IPS DF 19.7 (cell line): ENCODE measurements at places on chromosomes 7 and 10.

- no peak for DNase-seq
These were observed 13.9 kb downstream of the VCL start for GRCh38 chr10:74011770-74012169.

DNA sequence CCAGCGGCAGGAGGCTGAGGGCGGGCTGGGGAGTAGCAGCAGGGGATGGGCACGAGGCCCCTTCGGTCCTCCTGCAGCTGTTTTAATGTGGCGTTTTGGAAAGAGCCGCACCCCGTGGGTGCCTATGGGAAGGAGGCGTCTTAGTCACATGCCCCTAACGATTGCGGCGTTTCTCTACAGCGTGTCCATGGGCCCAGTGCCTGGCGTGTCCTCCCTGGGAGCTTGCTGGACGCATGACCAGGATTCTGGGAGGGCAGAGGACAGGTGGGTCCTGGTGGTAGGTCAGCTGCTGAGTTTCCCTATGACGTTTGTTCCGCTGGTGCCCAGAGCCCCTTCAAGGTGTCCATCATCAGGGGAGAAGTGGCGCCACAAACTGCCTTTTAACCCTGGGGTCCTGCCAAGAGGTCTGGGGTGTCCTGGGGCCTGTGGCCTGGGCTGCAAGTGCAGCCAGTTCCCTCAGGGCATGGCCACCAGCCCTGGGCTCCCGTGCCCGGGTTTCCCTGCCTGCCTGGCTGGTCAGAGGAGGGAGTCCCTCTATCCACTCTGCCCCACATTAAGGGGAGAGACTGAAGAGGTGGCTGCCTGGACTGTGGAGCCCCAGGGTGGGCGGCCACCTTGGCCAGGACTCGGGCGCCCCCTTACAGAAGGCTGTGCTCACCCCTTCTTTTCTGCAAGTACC, 48.7 kb downstream of the PWWP2B start:
- DNase-seq: no peak

DNA sequence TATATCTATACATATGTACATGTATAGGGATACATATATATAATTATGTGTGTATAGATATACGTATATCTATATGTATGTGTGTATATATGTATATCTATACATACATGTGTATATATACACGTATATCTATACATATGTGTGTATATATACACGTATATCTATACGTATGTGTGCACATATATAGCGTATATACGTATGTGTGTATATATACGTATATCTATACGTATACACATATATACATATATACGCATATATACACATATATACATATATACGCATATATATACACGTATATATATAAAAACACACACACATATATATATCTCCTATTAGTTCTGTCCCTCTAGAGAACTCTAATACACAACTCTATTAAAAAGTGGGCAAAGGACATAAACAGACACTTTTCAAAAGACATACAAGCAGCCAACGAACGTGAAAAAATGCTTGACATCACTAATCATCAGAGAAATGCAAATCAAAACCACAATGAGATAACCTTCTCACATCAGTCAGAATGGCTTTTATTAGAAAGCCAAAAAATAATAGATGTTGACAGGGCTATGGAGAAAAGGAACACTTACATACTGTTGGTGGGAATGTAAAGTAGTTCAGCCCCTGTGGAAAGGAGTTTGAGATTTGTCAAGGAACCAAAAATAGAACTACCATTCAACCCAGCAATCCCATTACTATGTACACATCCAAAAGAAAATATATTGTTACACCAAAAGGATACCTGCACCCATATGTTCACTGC, 22.0 kb upstream of the TMEM120A start:
- no peak for DNase-seq

- no peak for DNase-seq
These were observed 164.9 kb upstream of the EEPD1 start for GRCh38 chr7:35988105-35988504.

DNA sequence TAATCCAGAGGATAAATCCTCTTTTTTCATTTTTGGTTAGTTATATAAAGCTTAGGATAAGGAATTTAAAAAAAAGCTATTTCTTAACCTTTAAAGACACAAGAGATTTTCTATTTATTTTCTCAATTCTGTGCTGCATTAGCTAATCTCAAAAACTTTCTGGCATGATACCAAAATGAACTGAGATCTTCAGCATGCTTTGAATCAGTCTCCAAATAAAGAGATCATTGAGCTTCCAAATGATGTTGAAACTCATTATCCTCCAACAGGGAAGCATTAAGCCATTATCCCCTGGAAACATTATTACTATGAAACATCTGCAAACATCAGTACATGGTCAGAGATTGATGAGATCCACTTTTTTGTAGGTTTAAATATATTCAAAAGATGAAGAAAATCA, 350.3 kb upstream of the TEX47 start:
- no peak for DNase-seq

DNA sequence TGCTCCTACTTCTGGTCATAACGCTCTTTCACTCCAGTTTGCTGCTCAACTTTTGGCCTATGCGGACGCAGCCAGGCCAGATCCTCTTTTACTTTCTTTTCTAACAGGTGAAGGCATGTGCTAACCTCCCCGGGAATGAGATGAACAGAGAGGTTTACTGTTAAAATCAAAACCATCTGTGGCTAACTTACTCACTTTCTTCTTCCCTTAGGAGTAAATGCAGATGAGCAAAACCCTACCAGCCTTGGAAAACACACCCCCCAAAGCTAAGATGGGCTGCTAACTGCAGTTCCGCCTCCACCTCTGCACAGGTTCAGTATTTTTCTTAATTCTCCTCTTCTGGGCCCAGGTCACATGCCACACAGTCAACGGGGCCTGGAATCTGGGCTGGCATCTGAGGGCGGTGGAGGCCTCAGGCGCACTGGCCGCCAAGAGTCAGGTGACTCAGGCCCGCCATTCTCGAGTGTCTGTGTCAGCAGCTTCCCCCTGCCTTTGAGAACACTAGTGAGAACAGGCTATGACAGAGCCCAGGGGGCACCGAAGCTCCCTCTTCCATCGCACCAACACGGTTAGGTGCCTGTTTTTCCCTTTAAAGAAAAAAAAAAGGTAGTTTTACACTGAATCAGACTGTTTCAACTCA, 11.1 kb downstream of the FAM53B start:
- DNase-seq: no peak

DNA sequence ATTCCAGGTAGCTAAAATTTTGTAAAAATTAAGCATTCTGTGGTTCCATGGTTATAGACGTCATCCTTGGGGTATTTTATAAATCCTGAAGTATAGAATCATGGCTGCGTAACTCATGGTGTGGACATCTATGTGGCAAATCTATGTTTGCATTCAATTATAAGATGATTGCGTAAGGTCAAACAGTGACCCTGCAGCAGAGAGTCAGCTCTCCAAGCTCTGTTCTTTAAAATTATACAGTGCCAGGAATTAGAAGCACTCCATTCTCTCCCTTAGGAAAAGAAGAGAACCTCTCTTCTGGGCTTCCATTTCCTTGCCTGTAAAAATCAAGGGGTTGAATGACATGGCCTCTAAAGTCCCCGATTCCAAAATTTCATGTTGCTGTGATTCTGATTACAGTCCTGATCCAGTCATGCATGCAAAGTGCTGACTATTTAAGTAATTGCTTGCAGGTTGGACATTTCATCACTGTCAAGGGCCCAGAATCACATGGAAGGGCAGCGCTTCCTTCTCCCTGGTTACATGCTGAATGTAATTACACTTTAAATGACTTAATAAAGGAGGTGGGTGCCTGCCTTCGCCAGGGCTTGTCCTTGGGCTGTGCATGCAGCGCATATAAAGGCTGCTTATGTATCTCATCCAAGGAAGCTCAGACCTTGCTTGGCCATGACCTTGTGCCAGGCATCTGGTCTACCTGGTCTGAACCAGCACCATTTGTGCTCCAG, 550.7 kb downstream of the TYW1 start:
- DNase-seq: no peak

DNA sequence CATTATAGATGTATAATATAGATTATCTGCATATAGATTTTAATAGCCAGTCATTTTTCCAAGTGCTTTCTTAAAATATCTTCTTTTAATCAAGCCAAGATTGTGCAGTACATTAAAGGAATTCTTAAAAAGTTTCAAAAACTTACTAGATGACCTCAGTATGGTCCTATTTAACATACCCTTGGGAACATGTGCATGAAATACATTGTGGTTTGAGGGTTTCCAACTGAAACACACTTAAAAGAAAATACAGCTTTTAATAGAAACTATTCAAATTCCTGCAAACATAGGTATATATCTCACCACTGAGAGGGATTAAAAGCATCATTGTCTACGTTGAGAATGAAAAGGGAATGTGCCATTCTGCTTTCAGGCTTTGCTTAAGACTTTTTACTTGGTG, 364.9 kb downstream of the SUGCT start:
- no peak for DNase-seq

DNA sequence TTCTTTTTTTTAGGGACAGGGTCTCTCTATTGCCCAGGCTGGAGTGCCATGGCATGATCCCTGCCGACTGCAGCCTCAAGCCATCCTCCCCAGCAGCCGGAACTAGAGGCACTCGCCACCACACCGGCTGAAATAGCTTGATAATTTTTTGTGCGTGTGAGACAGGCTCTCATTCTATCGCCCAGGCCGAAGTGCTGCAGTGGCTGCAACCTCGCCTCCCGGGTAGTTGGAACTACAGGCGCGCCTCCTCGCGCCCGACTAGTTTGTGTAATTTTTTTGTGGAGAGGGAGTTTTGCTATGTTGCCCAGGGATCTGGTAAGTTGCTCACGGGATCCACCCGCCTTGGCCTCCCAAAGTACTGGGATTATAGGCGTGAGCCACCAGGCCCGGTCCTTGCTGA, 1.9 kb downstream of the BUD23 start:
- DNase-seq: no peak

DNA sequence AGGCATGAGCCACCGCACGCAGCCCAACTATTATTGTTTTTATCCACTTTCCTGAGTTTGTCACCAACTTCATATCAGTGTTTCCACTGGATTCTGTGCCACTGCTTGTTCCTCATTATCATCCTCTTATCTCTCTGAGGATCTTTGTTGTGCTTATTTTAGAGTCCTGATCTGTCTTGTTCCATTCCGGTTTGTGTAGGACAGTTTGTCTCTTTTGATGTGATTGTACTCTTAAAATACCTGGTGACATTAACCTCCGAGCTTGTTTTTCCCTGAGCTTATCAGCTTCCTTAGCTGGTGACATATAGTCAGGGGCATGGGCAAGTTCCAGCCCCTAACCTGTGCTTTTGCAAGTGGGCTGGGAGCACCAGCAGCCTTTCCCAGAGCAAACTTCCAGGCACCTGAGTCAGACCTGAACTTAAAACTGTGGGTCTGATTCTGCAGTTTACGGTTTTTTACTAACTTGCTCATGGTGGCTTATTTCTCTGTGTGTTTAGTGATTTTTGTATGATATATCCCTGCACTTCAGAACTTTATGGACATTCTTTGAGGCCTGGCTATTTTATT, 23.1 kb upstream of the FMC1 start:
- no peak for DNase-seq

GRCh38 chr10:9427209-9427608, 1372.7 kb downstream of the GATA3 start:
- DNase-seq: no peak

DNA sequence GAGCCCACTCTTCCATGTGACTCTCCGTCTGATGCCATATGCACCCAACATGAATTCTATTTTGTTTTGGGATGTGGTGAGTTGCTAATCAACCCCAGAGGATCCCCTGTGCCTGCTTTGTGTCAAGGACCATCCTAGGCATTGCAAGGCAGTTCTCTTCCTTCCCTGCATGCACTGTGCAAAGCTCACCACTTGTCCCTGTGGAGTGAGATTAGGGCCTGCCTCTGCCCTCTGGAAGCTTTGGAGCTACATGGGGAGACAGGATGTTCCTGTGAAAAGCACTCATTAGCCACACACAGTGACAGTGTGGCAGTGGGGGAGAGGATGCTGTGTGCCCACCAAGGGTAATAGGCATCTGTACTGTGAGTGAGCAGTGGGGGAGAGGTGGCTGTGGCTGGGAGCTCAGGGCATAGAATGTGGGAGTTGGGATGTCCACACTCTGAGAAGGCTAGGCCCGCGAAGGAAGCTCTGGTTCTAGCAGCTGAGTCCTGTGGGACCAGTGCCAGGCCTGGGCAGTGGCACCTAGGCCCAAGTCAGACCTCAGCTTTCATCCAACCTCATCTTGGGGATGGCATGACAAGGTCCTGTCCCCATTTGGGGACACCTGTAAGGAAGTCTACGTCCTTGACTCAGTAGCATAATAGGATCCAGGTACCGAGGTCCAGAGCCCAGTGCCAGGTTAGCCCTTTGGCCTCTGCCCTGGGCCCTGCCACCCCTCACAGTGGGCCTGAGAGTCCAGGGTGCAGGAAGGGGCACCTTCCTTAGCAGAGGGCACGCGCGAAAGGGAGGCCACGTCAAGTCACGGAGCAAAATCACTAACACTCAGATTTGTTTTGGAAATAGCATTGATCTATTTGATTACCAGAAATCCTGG, 6.6 kb downstream of the ADRA2A start:
- no peak for DNase-seq

- no peak for DNase-seq
These were observed 67.0 kb upstream of the RHEB start for GRCh38 chr7:151586531-151587260.

DNA sequence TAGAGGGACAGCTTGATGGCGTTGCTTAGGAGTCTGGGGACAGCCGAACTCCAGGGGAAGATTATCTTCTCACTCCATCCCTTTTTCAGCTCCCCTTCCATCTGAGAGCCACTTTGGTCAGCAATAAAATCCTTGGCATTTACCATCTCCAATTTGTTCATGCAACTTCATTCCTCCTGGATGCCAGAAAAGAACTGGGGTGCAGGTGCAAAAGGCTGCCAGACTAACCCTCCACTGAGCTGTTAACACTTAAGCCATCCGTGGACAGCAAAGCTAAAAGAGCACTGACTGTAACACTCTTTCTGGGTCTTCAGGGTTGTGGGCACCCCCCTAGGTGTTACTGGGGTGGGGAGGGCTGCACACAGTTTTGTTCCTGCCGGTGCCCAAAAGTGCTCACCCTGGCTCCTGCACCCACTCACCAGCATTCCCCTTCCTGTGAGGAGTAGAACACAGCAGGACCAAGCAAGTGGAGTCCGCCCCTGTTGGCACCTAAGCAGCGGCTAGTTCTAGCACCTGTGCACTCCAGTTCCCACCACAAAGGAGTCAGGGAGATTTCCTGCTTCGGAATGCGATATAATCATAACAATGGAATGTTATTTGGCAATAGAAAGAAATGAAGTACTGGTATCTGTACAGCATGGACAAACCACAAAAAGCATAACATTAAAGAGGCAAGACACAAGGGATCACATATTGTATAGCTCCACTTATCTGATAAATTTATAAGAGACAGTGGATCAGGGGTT, 95.1 kb downstream of the NPY start:
- DNase-seq: no peak

DNA sequence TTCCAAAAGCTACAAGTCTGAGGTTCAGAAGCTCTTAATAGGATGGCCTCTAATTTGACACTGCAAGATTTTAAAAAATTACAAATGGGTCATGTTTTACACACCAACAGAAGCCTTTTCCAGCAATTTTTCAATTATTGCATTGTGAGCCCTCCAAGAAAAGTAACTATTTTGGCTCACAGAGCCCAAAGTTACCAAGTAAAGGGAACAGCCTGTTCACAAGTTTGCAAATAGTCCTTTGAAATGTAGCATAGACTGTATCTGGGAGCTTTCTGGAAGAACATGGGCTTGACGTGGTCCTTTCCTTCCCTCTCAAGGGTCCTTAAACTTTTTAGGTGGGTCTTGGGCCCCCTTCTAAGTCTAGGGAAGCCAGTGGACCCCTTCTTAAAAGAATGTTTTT, 1.3 kb upstream of the GDF10 start:
- no peak for DNase-seq

- no peak for DNase-seq
These were observed 813.2 kb upstream of the AUTS2 start for GRCh38 chr7:68785036-68785435.

- no peak for DNase-seq
These were observed 35.6 kb upstream of the GRB10 start for GRCh38 chr7:50818324-50818723.
